ENCODE measurements at places on chromosomes 4 and X.

DNA sequence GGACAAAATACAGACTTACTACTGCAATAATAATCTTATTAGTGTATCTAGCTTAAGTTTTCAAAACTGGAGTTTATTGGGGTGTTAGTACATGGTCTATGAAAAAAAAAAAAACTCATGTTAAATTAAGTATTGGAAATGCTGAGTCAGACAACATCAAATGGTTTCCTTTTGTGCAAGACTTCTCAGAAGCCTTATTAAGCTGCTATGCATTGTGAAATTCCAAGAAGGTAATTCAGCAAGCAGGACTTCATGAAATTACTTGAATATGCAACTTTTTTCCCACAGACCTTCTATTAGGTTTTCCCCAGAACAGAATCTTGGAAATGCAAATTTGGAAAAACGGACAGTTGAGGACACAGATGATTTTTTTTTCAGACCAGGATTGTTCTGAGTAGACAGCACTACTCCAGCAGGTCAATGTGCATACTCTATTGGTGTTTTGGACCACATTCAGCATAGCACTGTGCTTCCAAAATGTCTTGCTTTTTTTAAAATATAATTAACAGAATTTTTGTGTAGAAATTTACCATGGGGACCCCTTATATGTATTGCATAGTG is 568.8 kb upstream of the TENM3 start:
- no peak for DNase-seq

DNA sequence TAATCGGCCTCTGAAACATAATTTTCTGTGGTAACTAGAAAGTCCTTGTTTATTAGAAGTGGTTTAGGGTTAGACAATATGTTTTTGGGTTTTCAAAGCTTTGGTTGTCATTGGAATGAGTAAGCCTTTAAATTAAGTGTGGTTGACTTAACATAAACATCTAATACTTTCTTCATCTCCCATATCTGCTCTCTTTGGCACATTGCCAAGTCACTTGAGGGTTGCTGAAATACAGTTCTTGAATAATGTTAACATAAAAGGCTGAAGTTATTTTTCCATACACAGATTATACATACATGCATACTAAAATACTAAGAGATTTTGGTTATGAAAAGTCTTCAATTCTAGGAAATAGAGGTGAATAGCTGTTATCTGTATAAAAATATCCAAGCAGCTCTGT is 241.7 kb upstream of the BMP3 start:
- DNase-seq, result no peak

- DNase-seq, result no peak
Measured at GRCh38 chr4:25809996-25810395, 52.8 kb downstream of the SEL1L3 start.

- no peak for DNase-seq
Measured at GRCh38 chr4:8108261-8108660, 50.4 kb downstream of the ABLIM2 start.

DNA sequence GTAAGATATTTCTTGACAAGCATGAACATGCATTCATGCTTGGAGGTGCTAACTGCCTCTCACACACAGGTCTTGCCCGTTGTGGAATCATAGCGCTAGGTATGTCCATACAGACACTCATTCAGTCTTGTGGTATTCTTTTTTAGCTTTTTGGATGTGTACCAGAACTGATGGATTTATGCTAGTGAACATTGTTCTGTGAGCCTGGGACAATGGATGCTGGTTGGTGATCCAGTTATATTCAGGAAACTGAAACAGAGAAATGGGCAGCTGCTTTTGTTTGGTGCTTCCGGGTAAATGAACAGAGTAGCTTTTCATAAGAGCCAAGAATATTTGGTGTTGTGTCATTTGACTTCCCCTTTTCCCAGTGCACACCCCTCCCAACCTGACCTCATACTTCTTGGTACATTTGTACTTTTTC is 78.9 kb upstream of the SLC4A4 start:
- no peak for DNase-seq

GRCh38 chr4:145446184-145446583 is 35.5 kb upstream of the SMAD1 start:
- no peak for DNase-seq

GRCh38 chr4:180455226-180455625 is 1788.0 kb upstream of the TENM3 start:
- no peak for DNase-seq

GRCh38 chr4:38453253-38453881 is 210.6 kb upstream of the KLF3 start:
- DNase-seq, result no peak

GRCh38 chr4:184911310-184911709 is 85.5 kb upstream of the ACSL1 start:
- no peak for DNase-seq

- no peak for DNase-seq
Measured at GRCh38 chr4:153421941-153422340, 44.2 kb upstream of the TMEM131L start.

DNA sequence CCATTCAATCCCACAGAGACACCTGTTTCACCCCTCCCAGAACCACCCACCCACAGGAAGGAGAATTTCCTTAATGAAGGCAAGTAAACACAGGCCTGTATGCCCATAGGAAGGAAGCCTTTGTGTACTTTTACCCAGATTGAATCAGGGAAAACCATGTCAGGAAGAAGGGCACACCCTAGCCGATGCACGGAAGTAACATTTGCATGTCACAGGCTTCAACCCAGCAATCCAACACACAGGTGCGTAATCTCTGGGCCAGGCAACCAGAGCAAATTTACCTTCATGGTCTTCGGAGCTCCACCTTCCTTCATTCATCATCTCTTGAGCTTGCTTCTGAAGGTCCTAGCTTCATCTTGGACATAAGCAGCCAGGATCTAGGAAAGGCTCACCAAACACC is 206.3 kb downstream of the SHROOM3 start:
- DNase-seq, result no peak

- peak; percentile 88 for DNase-seq
Measured at GRCh38 chrX:103214870-103215424, at the start of gene BEX4. Gene BEX4, plus strand, starts transcription at chrX:103215108. Its CDS starts 1,046 bp downstream, at chrX:103216154.

DNA sequence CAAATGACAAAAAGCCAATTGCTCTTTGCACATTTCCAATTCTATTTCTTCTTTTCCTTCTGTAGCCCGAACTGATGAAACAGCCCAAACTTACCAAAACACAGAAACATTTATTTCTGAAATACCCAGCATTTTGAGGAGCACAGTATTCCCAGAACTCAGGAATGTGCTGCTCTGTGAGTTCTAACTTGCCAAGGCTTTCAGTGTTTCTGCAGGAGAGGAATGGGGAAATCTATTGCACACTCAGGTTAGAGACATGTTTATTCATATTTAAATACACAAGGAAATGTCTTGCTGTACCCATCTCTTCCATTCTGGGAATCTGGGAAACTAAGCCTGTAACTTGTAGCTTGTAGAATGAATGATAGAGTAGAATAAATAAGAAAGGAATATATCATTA is 10.7 kb downstream of the TMPRSS11D start:
- no peak for DNase-seq

GRCh38 chr4:27973056-27973455 is 1112.4 kb downstream of the STIM2 start:
- DNase-seq, result no peak

- DNase-seq, result no peak
Measured at GRCh38 chr4:164550989-164551712, 202.8 kb upstream of the SMIM31 start.

GRCh38 chr4:175035905-175036304 is 117.7 kb downstream of the ADAM29 start:
- no peak for DNase-seq

DNA sequence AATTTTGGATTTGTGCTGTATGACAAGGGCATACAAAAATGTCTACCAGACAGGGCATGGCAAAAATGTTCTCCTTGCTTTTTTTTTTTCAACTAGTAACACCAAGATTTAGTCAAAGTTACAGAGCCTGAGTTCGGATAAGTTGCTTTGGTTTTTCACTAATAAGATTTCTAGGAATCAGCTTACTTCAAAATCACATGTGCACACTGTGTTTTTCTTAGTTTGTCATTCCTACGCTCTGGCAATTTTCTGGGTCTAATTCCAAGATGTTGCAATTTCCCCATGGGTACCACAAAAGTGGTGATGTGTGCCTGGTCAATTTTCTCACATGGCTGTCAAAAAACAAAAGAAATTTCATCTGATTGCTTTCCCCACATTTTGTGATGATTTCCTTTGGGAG is 6.3 kb downstream of the C1QTNF7 start:
- no peak for DNase-seq

GRCh38 chrX:66680451-66680850 is 41.6 kb upstream of the EDA2R start:
- no peak for DNase-seq

GRCh38 chrX:135605906-135606305 is 85.4 kb downstream of the INTS6L start:
- no peak for DNase-seq

DNA sequence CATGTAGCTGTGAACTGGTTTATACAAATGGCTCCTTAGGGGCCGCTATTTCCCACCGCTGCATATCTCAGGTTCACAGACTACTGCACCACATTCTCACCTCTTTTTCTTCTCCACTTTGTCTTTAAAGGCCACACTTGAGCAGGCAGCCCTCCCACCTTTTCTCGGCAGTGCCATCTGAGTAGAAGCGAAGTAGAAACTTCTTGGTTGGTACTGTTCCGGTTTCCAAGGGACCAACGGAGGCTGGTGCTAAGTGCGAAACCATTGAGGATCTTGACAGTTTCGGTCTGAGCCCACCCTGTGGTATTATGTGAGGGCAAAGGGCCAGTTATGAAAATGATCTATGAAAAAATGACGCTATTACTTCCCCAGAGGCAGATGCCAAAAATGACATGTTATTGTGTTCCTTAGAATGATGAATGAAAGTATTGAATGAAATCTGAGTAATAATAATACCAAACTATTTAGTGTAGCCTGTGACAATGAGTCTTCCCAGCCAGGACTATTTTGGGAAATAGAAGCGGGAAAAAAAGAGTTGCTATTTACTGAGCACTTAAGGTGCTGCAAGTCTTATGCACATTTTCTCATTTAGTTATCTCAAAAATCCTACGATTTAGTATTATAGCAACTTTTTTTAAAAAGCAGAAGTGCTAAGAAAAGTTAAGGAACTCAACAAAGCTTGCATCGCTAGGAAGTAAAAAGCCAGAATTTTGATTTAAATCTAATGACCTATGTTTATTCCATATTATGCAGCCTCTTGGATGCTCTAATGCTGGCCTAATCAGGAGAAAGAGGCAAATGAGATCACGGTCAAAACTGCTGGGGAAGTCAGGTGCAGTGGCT is 29.6 kb upstream of the CHRNA9 start:
- DNase-seq, result no peak

DNA sequence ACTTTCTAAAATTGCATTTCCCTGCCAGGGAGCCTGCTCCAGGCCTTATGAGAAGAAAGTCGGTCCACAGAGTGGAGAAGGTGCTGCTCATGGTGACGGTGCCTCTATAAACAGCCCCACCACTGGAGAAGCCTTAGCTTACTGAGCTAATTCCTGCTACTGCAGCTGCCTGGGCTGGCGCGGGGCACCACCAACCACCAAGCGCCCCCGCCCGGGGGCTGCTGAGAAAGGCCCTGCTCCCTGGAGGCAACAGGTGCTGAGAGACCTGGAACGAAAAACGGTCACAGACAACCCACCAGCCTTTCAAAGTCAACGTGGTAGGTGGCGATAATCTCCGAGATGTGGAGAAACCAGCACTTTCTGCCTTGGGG is 2.9 kb downstream of the HCFC1 start:
- no peak for DNase-seq

DNA sequence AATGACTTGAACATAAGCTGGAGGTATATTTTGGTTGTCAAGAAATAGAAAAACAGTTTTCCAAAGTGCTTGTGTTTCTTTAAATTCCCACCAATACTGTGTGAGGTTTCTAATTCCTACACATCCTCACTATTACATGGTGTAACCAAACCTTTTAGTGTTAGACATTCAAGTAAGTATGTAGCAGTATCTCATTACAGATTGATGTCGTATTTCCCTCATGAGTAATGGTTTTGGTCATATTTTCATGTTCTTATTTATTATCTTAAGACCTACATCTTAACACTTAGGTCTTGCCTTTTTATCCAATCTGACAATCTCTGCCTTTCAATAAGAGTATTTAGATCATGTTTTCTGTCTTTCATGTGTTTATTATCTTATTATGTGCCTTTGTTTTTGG is 253.7 kb upstream of the ANXA10 start:
- DNase-seq, result no peak

- DNase-seq, result no peak
Measured at GRCh38 chrX:34275699-34276098, 143.6 kb upstream of the FAM47A start.

GRCh38 chr4:27684610-27685011 is 824.0 kb downstream of the STIM2 start:
- DNase-seq, result peak; percentile 73

DNA sequence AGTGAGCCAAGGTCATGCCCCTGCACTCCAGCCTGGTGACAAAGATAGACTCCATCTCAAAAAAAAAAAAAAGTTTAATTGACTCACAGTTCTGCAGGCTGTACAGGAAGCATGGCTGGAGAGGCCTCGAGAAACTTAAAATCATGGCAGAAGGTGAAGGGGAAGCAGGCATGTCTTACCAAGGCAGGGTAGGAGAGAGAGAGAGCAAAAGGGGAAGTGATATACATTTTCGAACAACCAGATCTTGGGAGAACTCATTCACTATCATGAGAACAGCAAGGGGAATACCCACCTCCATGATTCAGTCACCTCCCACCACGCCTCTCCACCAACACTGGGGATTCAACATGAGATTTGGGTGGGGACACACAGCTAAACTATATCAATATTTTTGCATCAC is 315.2 kb upstream of the HTR2C start:
- DNase-seq, result no peak

- no peak for DNase-seq
Measured at GRCh38 chrX:100085846-100086245, 324.2 kb downstream of the PCDH19 start.

Data from left forelimb (tissue), 1 donor.